ENCODE measurements at places on chromosomes 4 and X.

GRCh38 chrX:110924871-110925270, 129.3 kb upstream of the CHRDL1 start:
- DNase-seq: no peak

DNA sequence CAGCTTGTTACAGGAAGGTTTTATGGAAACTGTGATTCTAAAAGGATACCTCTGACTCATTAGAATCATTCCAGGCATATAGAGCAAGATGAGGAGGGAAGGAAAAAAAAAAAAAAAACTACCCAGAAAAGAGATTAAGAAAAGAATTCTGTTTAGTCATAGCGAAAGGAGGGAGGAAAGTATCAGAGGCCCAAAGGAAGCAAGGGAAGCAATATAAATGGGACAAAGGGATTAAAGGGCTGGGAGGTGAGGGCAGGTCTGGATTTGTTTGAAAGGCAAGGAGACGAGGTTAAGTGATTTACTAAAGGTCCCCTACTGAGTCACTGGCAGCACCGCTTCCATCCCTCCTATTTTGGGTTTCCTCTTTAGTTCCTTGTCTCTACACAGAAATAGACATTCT, 88.6 kb upstream of the IL1RAPL1 start:
- DNase-seq: no peak

- no peak for DNase-seq
These were observed 64.0 kb downstream of the SMAD1 start for GRCh38 chr4:145545538-145546174.

- DNase-seq: peak; percentile 38
These were observed 620.0 kb downstream of the BCOR start for GRCh38 chrX:39477762-39478120.

DNA sequence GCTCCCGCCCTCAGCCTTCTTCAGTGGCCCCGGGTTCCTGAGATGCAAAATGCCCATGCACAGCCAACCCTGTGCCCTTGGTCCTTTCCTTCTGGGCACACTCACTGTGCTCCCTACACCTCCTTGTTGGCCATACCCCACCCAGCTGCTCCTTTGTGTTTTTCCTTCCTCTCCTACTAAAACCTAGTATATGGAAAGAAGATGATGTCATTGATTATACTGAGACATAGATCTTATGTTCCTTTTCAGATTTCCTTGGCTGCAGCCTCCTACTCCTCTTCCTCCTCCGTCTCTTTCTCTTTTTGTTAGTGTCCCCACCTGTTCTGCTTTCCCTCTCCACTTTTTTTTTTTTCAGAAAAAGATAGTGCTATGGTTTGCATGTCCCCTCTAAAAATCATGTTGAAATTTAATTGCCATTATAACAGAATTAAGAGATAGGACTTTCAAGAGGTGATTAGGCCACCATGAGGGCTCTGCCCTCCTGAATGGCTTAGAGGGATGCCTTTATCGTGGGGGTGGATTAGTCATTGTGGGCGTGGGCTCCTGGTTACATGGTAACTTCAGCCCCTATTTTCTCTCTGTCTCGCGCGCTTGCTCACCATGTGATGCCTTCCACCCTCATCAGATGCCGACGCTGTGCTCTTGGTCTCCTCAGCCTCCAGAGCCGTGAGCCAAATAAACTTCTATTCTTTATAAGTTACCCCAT, 254.9 kb upstream of the GATB start:
- DNase-seq: no peak

DNA sequence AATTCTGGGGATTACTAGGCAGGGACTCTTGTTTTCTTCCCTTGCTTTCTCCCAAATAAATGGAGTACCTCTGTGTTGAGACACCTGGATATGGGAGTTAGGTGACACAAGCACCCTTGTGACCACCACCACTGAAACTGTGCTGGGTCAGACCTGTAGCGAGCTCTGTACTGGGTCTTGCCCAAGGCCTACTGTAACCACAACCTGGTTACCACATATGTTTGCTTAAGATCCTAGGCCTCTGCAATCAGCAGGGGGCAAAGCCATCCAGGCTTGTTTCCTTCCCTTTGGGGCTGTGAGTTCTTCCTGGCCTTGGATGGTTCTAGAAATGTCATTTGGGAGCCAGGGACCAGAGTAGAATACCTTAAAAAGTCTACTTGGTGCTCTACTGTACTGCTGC, 49.4 kb downstream of the LPAR4 start:
- DNase-seq: no peak

DNA sequence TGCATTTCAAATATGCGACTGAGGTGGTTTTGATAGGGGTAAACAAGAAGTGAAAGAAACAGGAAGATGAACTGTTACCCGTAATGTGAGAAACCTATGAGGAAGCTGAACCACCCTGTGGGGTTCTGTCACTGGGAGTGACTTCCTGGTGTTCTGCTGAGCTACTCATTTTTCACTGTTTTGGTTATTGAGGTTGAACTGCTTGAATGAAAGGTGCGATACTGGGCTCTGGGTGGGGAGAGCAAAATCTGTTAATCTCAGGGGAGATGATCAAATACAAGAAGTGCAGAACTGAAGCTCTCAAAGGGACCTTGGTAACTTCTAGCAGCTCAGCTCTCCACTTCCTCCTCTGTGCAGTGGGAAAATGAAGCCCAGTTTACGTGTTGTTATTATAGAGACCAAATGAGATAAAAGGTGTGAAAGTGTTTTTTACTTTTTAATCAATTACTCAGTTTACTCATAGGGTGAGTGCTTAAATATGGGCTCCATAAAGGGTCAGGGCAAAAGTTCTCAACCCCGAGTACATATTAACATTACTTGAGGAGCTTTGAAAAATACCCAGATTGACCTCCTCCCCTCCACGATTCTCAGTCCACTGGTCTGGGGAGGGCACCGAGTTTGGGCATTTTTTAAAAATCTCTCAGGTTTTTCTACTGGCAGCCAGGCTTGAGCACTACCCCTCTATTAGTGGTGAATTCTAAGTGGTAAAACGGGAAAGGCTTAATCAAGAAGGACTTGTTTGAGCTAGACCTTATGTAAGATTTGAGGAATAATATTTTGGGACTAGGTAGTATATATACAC, 66.7 kb downstream of the COQ2 start:
- peak; percentile 85 for DNase-seq

GRCh38 chr4:5824635-5825034, 68.3 kb downstream of the CRMP1 start:
- DNase-seq: no peak

DNA sequence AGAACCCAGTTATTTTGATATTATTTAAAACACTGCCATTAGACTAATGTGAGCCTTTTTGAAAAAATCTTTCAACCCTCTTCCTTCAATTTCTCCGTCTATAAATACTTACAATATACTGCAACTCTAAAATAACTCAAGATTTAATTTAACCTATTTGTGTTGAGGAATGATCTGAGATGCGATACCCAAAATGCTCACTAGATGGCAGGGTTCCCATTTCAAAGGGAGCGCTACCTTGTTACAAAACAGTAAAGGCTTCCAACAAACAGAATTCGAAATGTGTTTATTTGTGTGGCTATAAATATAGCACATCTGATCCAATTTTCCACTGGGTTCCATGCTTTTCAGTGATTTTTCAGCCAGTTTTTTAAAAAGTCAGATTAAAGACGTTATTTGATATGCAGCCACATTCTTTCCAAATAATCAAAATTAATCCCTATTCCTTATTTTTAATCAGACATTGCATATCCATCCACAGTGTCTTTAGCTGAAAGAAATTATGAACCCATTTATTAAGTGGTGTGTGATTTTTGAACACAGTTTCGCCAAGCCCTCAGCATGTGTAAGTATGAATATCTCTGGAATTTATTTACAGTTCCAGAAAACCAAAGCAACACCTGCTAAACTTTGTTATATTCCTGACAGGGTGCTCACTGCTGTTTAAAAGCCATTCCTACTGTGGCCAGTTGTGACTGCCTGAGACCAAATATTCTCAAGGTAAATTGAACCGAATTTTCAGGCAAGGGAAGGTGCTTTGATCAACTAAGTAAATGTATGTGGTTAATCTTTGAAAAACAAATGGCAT, 668.0 kb upstream of the LCORL start:
- DNase-seq: peak; percentile 36

DNA sequence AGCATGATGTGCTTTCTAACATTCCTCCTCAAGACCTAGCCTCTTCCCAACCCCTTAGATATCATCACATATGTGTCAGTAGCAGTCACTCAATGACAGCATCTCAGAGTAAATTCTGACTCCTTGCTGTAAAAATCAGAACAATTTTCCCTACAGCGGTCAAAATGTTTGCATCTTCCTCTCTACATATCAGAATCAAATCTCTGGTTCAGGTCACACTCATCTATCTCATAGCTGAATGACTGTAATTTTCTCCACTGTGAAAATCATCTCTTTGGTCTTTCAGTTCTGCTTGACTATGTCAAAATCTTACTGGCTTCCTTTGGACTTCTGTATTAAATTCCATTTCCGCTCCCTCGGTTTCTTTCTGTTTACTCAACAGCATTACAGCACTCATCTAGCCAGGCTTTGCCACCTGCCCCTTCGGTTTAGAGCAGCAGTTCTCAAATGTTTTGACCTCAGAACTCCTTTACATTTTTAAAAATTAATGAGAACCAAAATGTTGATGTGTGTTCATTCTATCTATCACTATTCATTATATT, 57.3 kb downstream of the AGA start:
- DNase-seq: no peak

- peak; percentile 92 for DNase-seq
These were observed at the start of gene HCFC1 for GRCh38 chrX:153971450-153972367. Gene HCFC1, minus strand, starts transcription at chrX:153971818. Its CDS starts 978 bp downstream, at chrX:153970840.

DNA sequence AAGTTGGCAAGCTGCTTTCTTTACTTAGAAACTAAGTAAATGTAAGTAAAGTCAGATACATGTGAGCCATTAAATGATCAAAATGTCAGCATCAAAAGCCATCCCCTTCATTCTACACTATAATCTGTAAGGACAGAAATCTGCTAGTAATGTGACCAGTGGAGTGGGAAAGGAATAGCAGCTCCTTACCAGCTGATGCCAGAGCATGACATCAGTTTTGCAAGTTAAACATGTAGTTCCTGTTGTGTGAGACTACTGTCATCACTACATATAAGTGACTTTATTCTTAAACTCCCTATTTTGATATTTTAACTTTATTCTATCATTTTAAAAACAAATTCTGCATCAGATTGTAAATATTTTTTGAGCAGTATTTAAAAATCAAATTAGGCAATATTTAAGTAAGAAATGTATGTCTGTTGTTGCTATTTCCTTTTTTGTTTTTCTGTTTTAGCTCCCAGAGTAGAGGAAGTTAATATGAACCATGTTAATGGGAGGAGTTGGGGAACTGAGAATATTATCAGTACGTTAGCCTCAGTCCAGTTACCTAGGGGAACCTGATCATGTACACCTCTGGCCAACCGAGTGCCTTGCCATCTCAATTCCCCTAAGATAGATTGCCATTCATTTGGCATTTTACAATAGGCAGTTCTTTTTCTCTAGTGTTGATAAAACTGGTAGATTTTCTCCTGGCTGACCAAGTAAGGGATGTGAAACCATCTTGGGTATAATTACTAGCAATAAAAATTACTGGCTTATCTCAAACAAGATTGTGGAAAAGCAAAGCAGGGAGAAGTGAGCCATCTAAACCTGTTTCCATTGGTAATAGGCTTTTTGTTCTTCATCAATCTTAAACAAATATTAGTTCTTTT, 34.7 kb downstream of the CCNI start:
- DNase-seq: no peak

GRCh38 chr4:18077808-18078207, 56.3 kb upstream of the LCORL start:
- DNase-seq: no peak

GRCh38 chr4:74217365-74217764, 59.4 kb downstream of the MTHFD2L start:
- no peak for DNase-seq

GRCh38 chr4:133270021-133270570, 121.0 kb downstream of the PCDH10 start:
- no peak for DNase-seq

DNA sequence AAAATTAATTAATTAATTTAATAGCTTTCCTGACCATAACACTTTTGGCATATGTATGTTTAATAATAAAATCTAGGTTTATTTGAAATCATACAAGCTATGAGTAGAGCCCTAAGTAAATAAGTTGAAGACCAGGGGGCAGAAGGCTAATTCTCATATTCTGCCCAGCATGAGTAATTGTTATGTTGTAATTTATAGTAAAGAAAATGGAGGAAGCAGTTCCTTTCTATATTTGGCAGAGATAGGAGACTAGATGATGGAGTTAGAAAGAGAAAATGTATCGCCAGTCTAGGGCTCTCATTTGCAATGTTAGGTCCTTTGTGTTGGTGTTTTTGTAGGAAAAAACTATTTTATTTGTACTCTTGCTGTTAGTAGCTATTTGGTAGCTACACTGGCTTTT, 89.1 kb downstream of the FNIP2 start:
- DNase-seq: no peak
